ENCODE measurements at places on chromosomes 4 and X. TPM values are rescaled to one million over a fixed set of nuclear protein-coding genes. Genes with fewer than 3 reads are reported as not detected.

- H3K27me3 ChIP-seq, result no peaks in the 10 kb centered on the region
- no peak for DNase-seq
- H3K4me3 ChIP-seq, result no peak overlapping the region
- no peak overlapping the region for H3K27ac ChIP-seq
- no peaks in the 10 kb centered on the region for H3K36me3 ChIP-seq
These were observed 187.7 kb upstream of the LNX1 start for GRCh38 chr4:53779025-53779424.

DGAT2L6 gene
- total RNA-seq, result not detected

DNA sequence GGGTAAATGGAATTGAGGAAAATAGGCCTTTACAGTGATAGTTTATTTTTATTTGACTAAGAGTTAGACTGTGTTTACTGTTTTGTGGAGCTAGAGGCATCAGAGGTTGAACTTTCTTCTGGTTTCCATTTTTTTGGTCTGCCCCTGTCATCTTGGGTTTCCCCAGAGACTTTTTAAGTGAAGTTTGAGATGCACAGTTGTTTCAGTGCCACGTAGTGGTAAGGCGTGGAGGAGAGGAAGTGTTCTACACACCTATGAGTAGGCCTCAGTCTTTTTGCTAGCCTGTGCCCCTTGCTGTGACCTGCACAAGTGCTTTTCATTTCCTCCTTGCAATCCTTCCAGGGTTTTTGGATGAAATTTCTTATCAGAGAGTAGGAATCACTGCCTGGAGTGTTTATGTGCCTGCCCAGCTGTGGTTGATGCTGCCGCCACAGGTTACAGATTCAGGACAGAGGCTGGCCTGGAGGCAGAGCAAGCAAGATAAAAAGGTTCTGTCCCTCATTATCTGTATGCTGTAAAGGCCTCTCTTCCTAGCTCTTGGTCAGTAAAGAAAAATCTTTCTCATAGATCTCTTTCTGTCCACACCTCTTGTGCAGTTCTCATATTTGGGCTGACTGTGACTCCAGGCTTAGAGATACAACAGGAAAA is 12.5 kb upstream of the HSFX4 start:
- DNase-seq, result no peak
- H3K4me1 ChIP-seq, result no peaks in the 10 kb centered on the region
- H3K36me3 ChIP-seq, result no peaks in the 10 kb centered on the region
- H3K4me3 ChIP-seq, result no peak overlapping the region

KLHL2 gene
- 32.9 TPM for total RNA-seq

- no peaks in the 10 kb centered on the region for H3K36me3 ChIP-seq
- no peaks in the 10 kb centered on the region for H3K4me1 ChIP-seq
- H3K27me3 ChIP-seq, result no peaks in the 10 kb centered on the region
- no peak overlapping the region for H3K4me3 ChIP-seq
- no peak overlapping the region for H3K27ac ChIP-seq
These were observed 113.6 kb downstream of the GLUD2 start for GRCh38 chrX:121160987-121161386.

DNA sequence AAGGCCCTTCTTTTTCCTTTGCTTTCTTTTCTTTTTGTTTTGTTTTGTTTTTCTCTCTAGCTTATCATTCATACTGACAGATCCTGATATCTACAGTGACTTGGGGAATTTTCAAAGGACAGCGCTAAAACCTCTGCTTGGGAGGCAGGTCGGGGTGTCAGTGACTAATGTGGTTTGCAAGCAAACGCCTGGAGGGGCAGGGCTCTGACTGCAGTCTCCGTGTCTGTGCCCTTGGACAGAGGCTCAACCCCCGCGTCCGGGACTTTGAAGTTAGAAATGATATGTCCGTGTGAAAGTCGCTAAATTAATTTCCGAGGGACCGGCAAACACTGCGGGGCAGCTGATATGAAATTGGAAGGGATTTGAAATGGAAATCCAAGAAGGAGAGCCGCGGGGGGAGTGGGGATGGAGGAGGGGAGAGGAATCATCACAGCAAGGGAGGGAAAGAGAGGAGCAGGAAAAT is 312.4 kb downstream of the DHRSX start:
- H3K27me3 ChIP-seq, result no peaks in the 10 kb centered on the region
- no peak overlapping the region for H3K4me3 ChIP-seq
- DNase-seq, result no peak
- H3K4me1 ChIP-seq, result no peaks in the 10 kb centered on the region
- H3K36me3 ChIP-seq, result no peaks in the 10 kb centered on the region

DNA sequence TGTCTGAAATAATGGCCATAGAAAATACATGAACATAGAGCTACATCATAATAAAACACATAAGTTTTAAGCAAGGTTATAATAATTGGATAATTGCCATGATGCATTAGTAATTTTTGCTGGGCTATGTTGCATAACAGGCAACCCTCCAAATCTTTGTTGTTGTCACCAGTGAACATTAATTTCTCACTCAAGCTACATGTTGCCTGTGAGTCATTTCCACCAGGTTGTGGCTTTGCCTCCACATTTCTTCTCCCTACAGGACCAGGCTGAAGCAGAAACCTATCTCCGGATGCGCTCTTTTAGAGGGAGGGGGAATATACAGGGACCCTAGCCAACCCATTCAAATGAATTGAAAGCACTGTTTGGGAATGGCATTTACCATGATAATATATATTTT is 347.7 kb downstream of the GABRG1 start:
- H3K27ac ChIP-seq, result no peak overlapping the region
- no peaks in the 10 kb centered on the region for H3K4me1 ChIP-seq
- no peak overlapping the region for H3K4me3 ChIP-seq
- no peak for DNase-seq
- H3K36me3 ChIP-seq, result no peaks in the 10 kb centered on the region

GRCh38 chr4:55075823-55076716 is 49.3 kb downstream of the KDR start:
- no peak for DNase-seq
- H3K36me3 ChIP-seq, result no peaks in the 10 kb centered on the region
- H3K27ac ChIP-seq, result no peak overlapping the region
- H3K4me3 ChIP-seq, result no peak overlapping the region
- no peaks in the 10 kb centered on the region for H3K4me1 ChIP-seq

DNA sequence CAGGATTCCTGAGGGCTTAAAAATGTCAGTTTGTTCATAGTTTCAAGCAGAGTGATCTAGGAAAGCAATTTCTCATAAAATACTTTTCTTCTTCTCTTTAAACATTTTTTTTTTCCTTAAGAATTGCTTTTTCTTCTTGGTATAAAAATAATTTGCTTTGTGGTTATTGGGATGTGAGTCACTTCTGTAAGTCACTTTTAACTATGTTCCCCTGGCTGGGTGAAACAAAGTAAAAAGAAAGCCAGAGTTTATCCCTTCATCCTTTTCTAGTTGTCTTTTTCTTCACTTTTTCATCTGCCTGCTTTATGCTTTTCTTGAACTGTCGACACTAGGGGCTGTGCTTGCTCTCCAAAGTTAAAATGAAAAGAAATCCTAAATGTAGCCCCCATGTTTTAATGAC is 33.5 kb downstream of the ARSJ start:
- no peaks in the 10 kb centered on the region for H3K27me3 ChIP-seq
- H3K27ac ChIP-seq, result no peak overlapping the region
- no peak overlapping the region for H3K4me3 ChIP-seq
- DNase-seq, result no peak

GRCh38 chrX:48956728-48957414 is 536 bp downstream of the OTUD5 start:
- H3K4me3 ChIP-seq, result peak overlapping the region; percentile 61
- H3K27me3 ChIP-seq, result no peaks in the 10 kb centered on the region
- DNase-seq, result no peak
- peak overlapping the region; percentile 19 for H3K27ac ChIP-seq
- H3K4me1 ChIP-seq, result peaks cover 50% of the 10 kb centered on the region
- peaks cover 4% of the 10 kb centered on the region for H3K36me3 ChIP-seq

LRBA gene
- 46.1 TPM for total RNA-seq

TCEANC gene
- total RNA-seq, result 3.5 TPM

MAGEA9B gene
- not detected for total RNA-seq

HTR2C gene
- total RNA-seq, result not detected

DNA sequence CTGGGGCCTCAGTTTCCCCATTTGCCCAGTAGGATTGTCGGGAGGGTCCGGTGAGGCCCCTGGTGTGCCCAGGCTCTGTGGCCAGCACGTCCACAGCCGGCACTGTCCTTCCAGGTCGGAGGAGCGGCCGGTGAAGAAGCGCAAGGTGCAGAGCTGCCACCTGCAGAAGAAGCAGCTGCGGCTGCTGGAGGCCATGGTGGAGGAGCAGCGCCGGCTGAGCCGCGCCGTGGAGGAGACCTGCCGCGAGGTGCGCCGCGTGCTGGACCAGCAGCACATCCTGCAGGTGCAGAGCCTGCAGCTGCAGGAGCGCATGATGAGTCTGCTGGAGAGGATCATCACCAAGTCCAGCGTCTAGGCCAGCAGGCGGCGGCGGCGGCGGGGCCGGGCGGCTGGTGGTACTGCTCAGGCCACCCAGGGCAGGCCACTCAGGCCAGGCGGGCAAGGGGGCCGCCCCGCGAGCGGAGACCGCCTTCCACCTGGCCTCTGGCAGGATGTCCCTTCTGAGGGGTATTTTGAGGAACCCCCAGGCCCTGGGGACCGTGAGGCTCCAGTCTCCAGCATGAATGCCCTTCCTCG is 6.7 kb downstream of the MSANTD1 start:
- no peak overlapping the region for H3K27ac ChIP-seq
- no peak overlapping the region for H3K4me3 ChIP-seq
- H3K4me1 ChIP-seq, result no peaks in the 10 kb centered on the region
- no peaks in the 10 kb centered on the region for H3K27me3 ChIP-seq

DNA sequence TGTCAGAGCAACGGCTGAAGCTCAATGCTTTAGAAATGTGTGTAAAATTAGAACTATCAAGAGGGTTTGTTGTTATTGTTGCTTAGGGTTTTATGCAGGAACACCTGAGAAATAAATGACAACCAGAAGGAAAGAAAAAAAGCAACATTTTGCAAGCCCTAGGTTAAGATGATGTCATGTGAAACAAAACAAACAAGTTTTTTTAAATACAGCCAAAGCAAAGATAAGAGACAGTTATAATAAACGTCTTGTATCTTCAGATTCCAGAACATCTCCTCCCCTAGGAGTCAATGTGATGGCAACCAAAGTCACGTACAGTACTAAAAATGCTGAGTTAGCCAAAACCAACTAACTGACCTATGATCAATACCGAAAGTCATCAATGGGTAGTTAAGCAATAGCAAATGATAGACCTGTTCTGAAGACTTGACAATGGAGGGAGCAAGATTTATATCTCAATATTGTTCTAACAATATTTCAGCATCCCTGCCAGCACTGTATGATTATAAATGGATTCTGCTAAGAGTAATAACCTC is 55.3 kb upstream of the NOCT start:
- no peak for DNase-seq
- H3K27ac ChIP-seq, result no peak overlapping the region
- H3K27me3 ChIP-seq, result no peaks in the 10 kb centered on the region
- peaks cover 29% of the 10 kb centered on the region for H3K4me1 ChIP-seq

GRCh38 chr4:135538698-135539097 is 1337.1 kb upstream of the PABPC4L start:
- no peaks in the 10 kb centered on the region for H3K36me3 ChIP-seq
- H3K27me3 ChIP-seq, result no peaks in the 10 kb centered on the region
- DNase-seq, result peak; percentile 49
- H3K27ac ChIP-seq, result no peak overlapping the region
- no peak overlapping the region for H3K4me3 ChIP-seq
- H3K4me1 ChIP-seq, result no peaks in the 10 kb centered on the region

GAGE1 gene
- total RNA-seq, result not detected

All from left lung (tissue), 14 donors.